ENCODE measurements at places on chromosomes 5 and 9.

GRCh38 chr5:72456391-72457074 lies 50.7 kb downstream of the ZNF366 start:
- no peak for DNase-seq

DNA sequence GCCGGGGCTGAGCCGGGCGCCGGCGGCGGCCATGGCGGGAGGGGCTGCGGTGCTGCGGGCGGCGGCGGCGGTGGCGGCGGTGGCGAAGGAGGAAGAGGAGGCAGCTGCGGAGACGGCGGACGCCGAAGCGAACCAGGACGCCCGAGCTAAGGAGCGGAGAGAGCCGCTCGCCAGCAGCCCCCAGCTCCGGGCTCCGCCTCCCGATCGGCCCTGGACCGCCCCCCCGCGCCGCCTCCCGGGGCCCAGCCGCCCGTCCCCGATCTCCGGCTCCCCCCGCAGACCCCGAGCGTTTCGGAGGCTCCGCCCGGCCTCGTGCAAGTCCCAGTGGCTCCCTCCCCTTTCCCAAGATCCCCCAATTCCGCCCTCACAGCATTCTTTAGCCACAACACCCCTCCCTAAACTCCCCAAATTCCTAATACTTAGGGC lies at the start of gene ASTN2:
ASTN2 (minus strand) TSS at position 152 of the 426 bp plus-strand sequence; CDS start at position 33, 119 bp downstream.
- no peak for DNase-seq

GRCh38 chr9:105912863-105913516 lies 218.6 kb downstream of the TMEM38B start:
- peak; percentile 85 for DNase-seq

DNA sequence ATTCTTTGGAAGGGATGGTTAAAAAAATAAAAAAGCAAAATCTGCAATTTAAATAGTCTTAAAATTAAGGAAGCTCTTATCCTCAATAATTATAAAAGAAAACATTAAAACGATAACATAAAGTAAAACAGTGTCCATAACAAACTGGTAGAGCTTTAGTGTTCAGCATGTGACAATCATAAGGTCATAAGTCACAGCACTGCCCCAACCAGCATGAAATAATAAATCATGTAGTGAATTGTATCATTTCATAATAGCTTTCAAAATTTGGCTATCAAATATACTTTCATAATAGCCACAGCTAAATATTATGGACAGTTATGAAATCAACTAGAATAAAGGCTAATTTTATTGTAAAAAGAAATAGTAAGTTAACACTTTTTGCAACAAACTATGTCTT lies 10.0 kb downstream of the NR3C1 start:
- DNase-seq, result no peak

- DNase-seq, result no peak
Measured at GRCh38 chr9:111983484-111983908, 86.9 kb downstream of the UGCG start.

GRCh38 chr5:108818613-108819272 lies 71.0 kb downstream of the FER start:
- DNase-seq, result peak; percentile 67

GRCh38 chr9:7347556-7347955 lies 452.0 kb downstream of the DMAC1 start:
- DNase-seq, result no peak

DNA sequence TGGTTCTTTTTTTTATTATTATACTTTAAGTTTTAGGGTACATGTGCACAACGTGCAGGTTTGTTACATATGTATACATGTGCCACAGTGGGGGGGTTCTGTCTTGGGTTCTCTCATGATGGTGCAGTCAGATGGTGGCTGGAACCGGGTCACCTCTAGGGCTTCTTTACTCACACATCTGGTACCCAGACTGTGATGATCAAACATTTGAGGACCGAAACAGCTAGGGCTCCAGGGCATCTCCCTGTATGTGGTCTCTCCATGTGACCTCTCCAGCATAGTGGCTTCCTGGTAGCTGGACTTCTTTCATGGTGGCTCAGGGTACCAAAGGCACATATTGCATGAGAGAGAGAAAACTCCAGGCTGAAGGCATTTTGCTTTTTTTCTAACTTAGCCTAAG lies 9.8 kb upstream of the CRHBP start:
- DNase-seq, result no peak

- no peak for DNase-seq
Measured at GRCh38 chr9:81489046-81489445, 200.3 kb downstream of the TLE1 start.

- DNase-seq, result no peak
Measured at GRCh38 chr9:126947529-126947928, 32.9 kb downstream of the RALGPS1 start.

DNA sequence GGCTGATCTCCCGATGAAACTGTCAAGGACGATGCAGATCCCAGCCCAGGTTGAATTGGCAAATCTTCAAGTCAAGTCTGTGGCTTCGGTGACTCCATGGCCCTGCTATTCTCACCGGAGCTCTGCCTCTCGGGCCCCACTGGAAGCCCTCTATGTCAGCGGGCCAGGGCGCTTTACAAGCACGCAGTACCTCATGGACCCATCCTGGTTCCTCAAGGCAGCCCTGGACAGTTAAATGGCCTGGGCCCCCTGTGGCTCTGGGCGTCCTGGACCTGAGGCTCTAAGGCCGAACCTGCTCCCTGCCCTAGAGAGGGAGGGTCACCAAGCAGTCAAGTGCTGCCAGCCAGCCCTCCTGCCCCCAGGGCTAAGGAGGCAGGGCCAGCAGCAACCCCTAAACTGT lies 45.3 kb downstream of the STC2 start:
- no peak for DNase-seq

- no peak for DNase-seq
Measured at GRCh38 chr9:107932601-107933000, 443.0 kb upstream of the KLF4 start.

- DNase-seq, result no peak
Measured at GRCh38 chr9:79213417-79214125, 358.2 kb upstream of the TLE4 start.

DNA sequence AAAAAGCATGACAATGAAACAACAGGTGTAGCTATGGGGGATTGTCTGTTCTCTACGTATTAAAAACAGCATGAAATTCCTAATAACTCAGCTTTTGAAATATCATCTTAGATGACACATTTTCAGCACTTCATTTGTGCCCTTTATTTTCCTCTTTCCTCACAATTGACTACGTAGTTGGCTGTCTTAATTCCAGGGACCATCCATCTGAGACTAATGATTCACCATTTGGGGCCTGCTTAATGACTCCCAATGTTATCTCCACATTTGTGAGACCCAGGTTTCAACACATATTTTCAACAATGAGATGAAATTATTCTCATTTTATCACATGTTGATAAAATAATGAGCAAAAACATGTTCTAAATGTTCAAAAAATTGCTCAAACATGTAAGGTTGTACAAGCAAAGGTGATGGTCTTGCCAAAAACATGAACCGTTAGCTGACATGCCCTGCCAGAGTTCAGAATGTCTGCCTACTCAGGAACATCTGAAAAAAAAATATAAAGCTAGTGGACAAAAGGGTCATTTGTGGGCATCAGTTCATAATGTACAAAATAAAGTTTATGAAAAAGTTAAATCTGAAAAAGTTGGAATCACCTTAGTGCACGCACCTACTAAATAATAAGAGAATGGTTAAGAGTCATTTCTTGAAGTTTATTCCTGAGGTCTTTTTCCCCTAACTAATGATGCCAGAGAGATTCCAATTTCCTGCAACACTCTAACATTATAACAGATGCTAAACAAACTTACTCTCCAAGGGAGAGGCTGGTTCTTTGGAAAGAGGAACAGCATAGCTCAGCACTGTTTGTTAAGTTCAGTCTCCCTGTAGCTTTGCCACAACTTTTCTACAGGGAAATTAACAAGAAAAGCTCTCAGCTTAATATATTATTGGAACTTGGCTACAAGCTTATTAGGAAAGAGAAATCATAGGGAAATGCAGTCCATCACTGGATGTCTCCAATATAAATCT lies 275.5 kb downstream of the SPOCK1 start:
- no peak for DNase-seq

- no peak for DNase-seq
Measured at GRCh38 chr9:99561961-99562565, 259.6 kb upstream of the NR4A3 start.

GRCh38 chr5:173792781-173793547 lies 95.2 kb upstream of the CPEB4 start:
- DNase-seq, result no peak

DNA sequence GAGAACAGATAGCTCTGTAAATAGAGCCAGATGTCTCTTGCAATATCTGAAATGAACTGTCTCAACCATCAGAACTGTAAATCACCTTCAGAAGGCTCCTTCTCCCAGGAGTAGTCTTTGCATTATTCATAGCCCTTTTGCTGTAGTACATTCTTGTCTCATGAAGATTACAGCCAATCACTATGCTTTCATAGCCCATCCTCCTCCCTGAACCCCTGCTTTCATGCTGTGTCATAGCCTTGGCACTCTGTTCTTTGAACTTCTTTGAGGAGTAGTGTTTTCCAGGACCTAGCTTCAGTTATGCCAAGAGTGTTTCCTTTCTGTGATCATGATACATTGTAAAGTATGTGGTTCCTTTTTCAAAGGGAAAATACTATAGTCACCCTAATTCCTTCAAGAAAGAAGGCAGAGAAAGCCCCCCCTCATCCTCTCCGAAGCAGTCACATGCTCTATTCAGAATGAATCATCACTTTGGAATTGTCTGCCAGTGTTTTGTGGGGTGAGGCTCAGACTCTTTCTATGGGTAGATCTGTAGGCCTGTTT lies 61.1 kb downstream of the GRIA1 start:
- peak; percentile 91 for DNase-seq

DNA sequence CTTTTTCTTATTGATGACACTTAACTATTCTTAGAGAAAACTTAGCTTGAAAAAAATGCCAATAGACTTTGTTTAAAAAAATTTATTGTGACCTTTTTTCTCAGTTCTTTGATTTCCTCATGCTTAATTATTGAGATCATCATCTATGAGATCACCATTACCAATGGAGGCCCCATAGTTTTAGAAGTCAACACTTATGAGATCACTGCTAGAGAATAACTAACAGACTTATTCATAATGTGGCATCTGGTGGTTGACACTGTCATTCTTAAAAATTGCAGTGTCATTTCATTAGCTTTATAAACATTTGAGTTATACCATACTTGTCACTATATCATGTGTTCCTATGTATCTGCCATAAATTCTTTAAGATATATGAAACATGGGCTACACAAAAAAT lies 14.9 kb upstream of the FEM1C start:
- DNase-seq, result no peak

DNA sequence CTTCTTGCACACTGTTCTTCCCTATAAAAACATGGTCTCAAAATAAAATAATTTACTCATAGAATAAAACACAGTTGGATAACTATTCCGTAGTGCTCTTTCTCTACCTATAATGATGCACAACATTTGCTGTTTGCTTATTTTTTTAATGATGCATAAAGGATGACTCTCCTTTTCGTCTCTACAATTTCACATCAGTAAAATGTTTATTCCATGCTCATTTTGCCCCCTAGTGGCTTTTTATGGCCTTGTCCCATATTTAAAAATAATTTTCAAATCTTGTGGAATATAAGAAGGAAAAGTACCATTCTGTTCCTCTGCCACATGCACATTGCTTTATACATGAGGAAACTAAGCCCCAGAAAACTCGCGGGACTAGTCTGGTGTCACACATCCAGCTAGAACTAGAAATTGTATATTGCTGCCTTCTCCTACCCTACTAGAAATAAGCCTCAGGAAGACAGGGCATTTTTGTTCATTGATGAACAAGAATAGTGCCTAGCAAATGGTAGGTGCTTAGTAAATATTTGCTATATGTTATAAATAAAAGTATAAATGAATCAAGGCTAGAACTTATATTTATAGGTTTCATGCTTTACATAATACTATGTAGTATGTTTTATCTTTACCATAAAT lies 12.7 kb downstream of the KCTD16 start:
- peak; percentile 41 for DNase-seq

- DNase-seq, result peak; percentile 40
Measured at GRCh38 chr5:172418862-172419814, 35.2 kb downstream of the SH3PXD2B start.
